Fibroblast of skin of left quadriceps (primary cell): ENCODE measurements at places on chromosomes 2 and 18.

DNA sequence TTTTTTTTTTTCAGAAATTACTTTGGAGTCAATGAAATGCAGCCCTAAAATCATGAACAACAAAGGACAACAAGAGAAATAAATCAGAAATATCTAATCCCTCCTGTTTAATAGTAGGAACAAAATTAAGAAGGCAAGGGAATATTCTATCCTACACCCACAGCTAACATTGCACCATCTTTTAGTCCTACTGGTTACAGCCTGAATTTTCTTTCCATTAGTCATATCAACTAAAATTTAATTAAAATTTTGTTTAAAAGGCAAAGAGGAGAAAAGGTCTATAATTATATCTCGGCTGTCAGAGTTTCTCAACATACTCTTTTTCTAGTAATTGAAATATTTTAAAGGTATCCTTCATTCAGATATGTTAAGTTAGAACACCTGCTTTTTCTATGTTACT lies 61.9 kb downstream of the DTNA start:
- no peak for DNase-seq

- DNase-seq, result no peak
Measured at GRCh38 chr2:127138281-127138680, 31.3 kb upstream of the BIN1 start.

GRCh38 chr2:75994759-75995158 lies 284.0 kb upstream of the GCFC2 start:
- DNase-seq, result no peak

GRCh38 chr2:235262750-235263149 lies 231.1 kb upstream of the AGAP1 start:
- no peak for DNase-seq

GRCh38 chr2:202588647-202589581 lies 45.9 kb upstream of the FAM117B start:
- peak; percentile 52 for DNase-seq

- no peak for DNase-seq
Measured at GRCh38 chr18:26290385-26290784, 64.1 kb downstream of the TAF4B start.

GRCh38 chr18:9290156-9290555 lies 44.4 kb upstream of the TWSG1 start:
- DNase-seq, result no peak

- no peak for DNase-seq
Measured at GRCh38 chr2:10576456-10576855, 113.3 kb downstream of the NOL10 start.

DNA sequence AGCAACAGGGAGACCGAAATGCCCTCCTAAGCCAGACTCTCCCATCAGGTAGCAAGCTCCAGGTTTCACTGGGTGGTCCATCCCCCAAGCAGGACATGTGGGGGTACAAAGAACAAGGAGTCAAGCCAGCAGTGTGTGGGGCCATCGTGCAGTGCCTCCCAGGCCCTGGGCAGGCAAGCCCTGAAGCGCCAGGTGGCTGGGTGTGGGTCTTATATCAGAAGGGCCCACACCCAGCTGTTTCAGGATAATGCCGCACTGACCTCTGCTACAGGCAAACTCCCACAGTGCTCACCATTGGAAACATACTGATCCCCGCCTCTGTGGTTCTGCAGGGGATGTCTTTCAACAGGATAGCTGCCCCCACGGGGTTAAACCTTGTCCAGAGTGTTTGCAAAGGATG lies 174.2 kb upstream of the SMAD2 start:
- no peak for DNase-seq

DNA sequence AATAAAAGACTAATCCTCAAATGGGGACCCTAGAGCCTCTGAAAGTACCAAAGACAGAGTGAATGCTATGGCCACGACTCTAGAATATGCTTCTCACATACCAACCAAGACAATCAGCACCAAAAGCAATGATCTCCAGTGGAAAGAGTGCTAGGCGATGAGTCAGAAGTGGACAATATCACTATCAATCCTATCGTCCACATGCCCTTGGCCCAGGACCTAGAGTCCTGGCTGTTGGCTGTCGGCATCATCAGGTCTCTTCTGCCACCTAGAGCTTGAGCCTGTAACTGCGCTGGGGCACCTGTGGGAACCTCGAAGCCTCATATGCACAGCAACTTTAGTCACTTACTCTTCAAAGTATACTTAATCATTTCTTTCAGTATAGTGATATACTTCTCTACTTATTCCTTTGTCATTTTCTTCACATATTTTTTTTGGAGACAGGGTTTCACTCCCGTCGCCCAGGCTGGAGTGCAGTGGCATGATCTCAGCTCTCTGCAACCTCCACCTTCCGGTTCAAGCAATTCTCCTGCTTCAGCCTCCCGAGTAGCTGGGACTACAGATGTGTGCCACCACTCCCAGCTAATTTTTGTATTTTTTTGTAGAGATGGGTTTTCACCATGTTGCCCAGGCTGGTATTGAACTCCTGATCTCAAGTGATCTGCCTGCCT lies 29.7 kb downstream of the NOL10 start:
- peak; percentile 17 for DNase-seq

- DNase-seq, result no peak
Measured at GRCh38 chr2:23323917-23324680, 60.9 kb upstream of the KLHL29 start.

DNA sequence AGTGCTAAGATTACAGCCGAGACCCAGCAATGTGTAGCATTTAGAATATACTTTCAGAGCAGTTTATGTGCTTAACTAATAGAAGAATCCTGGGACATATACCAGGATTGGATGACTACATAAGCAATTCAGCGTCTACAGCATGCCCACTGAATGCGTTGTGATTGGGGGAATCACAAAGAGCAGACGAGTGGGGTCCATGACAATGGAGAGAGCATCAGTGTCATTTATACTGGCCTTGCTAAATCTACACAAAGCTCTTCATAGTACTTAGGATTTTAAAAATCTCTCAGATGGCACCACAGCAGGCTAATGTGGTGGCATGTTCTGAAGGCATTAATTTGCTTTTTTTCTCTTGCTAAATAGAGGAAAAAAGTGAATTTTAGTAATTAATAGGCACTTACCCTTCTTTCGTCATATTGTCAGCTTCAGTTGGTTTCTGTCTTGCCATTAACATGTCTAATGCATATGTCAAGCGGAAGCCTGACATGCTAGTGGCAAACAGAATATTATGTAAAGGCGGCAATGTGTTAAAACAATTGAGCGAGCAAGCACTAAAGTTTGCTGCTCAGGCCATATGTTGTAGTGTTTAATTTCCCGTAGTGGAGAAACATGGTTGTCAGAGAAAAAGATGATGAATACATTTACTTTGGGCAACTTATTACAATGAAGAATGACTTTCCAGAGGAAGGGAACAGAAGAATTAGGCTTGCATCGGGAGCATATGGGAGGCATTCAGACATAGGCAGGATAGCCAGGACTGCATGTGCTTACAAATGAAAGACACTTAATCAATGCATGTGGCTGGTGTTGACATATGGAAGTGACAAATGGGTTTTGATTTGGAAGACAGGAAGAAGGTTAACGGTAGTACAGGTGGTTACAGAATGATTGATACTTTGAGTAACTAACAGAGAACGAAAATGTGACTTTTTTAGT lies 145.2 kb downstream of the ICOS start:
- DNase-seq, result no peak

GRCh38 chr18:36929601-36930000 lies 100.7 kb downstream of the KIAA1328 start:
- DNase-seq, result no peak

- DNase-seq, result no peak
Measured at GRCh38 chr2:238257786-238258700, 18.2 kb upstream of the HES6 start.

DNA sequence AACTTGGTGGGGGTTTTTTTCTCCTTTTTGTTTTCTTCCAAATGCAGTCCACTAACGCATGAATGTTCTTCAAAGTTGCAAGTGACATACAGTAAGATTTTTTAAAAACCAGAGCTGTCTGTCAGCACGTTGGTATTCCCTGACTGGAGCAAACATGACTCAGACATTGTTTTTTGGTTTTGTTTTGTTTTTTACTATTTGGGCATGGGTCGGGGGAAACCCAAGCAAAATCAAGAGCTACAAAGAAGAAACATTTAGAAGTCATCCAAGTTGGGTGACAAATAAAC lies 726 bp upstream of the CCDC88A start:
- no peak for DNase-seq

DNA sequence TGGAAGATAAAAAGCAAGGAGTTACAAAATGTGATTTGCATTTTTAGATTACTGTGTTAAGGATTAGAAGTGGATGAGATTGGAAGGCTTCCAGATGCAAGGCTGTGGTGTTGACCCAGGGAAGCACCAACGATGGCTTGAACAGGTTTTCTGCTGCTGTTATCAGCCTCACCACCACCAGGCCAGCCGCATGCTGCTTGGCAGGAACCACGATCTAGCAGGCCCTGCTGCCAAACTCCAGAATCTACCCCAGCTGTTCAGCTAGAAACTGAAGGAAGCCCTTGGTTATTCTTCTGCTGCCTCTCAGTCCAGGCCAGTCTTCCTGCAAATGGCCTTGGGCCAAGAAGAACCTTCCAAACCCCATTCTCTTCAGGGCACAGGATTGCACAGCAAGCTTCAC lies 133.9 kb downstream of the MTCL1 start:
- DNase-seq, result no peak

DNA sequence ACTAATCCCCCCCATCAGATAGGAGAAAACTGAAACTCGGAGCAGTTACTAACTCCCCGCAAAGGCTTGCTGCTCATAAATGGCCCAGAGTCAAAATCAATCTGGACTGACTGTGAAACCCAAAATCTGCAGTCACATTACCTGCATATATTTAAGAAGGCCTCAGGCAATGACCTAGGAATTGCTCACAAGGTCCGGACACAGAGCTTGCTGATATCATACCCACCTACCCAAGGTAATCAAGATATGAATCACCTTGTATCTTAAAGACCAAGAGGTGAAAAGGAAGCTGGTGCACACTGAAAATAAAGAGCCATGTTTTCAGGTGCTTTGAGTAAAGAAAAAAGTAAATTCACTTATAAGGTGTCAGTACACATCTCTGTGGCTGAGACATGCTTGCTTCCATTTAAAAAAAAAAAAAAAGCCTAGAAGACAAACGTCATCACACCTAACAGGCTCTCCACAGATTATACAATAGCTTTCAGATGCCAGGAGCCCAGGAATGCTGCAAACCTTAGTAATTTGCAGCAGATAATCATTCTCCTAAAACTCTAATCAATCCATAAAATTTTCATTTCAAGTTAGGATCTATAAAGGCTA lies 195.4 kb downstream of the ZEB2 start:
- no peak for DNase-seq

GRCh38 chr2:155250800-155251199 lies 552.3 kb downstream of the KCNJ3 start:
- no peak for DNase-seq

DNA sequence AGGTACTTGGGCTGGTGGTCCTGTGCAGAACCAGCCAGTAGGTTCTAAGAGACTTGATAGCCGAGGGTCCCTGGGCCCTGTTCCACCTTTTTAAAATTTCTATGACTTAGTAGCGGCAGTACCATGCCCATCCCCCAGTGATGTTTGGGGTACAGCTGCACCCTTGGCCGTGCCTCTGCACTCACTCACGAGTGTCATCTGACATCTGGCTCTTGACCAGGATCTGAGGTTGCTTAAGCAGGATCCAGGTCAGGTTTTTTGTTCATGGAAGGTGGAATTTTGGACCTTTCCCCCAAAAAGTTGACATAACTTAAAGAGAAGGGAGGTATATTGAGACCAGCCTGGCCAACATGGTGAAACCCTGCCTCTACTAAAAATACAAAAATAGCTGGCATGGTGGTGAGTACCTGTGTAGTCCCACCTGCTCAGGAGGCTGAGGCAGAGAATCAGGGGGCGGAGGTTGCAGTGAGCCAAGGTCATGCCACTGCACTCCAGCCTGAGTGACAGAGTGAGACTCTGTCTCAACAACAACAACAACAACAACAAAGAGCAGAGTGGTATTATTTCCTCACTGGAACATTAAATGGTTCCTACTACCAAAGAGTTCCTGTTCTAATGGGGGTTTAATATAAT lies 163.6 kb downstream of the NEDD4L start:
- DNase-seq, result no peak

- DNase-seq, result no peak
Measured at GRCh38 chr18:11512096-11513025, 97.0 kb upstream of the SLC35G4 start.

- DNase-seq, result peak; percentile 52
Measured at GRCh38 chr2:195533771-195534642, 123.0 kb upstream of the SLC39A10 start.

DNA sequence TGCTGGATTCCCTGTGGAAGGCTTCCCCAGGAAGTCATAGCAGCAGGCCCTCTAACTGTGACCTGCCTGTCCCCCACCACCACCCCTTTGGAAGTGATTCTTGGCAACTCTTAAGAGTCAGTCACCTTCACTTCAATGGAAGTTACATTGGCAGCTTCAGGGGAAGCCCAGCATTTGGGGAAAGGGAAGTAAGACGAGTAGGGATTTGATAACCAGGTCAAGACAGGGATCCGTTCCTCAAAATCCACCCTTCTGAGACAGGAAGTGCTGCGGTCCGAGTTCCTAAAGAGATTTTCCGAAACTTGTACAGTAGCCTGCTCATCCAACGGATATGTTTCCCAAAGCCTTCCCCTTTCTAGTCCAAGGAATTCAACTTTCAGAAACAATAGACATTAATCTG lies 54.2 kb downstream of the MRPL35 start:
- no peak for DNase-seq

GRCh38 chr2:214699236-214699635 lies 110.2 kb downstream of the BARD1 start:
- no peak for DNase-seq

DNA sequence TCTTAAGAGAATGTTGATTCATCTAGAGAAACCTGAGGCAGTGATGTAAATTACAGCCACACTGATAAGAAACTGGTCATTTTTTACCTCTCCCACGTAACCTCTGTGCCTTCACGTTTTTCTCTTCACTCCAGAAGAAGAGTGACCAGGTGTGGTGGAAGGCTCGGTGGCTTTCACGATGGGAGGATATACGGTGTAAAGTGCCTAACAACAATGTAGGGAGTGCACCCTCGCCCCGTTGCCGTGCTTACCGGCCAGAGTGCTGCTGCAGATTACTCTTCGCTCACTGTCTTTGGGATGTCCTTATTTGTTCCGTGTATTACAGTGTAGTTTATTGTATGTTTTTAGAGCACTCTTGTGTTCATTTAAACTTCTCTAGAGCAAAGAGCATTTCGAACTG lies 46.5 kb downstream of the NCK2 start:
- DNase-seq, result no peak

- DNase-seq, result no peak
Measured at GRCh38 chr2:190653931-190654330, 5.0 kb downstream of the NAB1 start.
